Fibroblast of skin of scalp (primary cell): ENCODE measurements at places on chromosomes 1 and 21.
A peak's percentile ranks its signal among the peaks of the same experiment; 100 is the strongest.

DNA sequence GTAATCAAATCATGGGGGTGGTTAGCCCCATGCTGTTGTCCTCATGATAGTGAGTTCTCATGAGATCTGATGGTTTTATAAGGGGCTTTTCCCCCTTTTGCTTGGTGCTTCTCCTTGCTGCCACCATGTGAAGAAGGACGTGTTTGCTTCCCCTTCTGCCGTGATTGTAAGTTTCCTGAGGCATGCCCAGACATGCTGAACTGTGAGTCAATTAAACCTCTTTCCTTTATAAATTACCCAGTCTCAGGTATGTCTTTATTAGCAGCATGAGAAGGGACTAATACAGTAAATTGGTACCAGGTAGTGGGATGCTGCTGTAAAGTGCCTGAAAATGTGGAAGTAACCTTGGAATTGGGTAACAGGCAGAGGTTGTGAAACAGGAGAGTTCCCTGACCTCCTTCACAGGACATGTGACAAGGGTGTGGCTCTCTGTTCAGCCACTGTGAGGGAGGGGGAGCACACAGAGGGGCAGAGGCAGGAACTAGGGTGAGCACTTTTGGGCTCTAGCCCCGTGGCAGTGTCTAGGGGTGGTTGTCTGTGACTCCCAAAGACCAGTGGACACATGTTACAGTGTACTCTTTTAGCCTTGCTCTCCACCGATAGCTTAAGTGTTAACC lies 105.3 kb downstream of the BACH1 start:
- no peak for DNase-seq

DNA sequence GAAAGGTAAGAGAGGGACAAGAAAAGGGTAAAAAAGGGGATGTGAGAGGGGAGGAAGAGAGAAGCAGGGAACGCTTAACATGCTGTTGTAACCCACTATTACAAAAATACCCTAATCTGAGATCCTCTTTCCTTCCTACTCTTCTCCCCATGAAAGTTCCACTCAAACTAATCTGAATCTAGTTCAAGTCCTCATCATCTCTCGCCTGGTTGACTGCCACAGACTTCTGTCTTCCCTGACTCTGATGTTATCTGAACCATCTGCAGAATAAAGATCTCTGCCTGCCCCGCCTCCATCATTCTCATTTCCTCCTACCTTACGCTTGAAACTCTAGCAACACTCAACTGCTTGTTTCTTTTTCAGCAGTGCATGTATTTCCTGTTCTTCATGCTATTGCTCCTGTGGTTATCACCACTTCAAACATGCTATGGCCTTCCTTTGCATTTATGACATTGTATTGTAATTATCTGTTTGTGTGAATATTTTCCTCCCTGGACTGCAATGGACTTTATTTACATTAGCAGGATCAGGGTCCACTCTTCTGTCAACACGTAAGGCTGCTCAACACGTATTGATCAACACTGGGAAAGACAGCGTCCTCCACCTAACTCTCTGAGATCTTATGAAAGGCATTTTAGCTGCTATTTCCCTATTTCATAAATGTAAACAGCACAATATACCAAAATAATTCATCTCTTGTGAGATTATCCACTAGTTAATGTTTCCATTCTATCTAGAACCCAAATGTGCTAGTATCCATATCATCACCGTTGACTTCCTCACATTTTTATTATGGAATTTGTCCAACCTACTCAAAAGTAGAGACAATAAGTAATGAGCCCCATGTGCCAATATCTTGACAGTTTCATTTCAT lies 215.5 kb upstream of the USP25 start:
- DNase-seq = no peak

DNA sequence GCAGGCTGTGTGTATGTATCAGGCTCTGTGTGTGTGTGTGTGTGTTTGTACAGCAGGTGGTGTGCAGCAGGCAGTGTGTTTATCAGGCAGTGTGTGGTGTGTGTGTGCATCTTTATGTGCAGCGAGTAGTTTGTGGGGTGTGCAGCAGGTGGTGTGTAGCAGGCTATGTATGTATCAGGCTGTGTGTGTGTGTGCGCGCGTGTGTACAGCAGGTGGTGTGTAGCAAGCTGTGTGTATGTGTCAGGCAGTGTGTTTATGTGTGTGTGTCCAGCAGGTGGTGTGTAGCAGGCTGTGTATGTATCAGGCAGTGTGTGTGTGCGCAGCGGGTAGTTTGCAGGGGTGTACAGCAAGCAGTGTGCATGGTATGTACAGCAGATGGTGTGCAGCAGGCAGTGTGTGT lies 29.0 kb downstream of the PTPRF start:
- no peak for DNase-seq

DNA sequence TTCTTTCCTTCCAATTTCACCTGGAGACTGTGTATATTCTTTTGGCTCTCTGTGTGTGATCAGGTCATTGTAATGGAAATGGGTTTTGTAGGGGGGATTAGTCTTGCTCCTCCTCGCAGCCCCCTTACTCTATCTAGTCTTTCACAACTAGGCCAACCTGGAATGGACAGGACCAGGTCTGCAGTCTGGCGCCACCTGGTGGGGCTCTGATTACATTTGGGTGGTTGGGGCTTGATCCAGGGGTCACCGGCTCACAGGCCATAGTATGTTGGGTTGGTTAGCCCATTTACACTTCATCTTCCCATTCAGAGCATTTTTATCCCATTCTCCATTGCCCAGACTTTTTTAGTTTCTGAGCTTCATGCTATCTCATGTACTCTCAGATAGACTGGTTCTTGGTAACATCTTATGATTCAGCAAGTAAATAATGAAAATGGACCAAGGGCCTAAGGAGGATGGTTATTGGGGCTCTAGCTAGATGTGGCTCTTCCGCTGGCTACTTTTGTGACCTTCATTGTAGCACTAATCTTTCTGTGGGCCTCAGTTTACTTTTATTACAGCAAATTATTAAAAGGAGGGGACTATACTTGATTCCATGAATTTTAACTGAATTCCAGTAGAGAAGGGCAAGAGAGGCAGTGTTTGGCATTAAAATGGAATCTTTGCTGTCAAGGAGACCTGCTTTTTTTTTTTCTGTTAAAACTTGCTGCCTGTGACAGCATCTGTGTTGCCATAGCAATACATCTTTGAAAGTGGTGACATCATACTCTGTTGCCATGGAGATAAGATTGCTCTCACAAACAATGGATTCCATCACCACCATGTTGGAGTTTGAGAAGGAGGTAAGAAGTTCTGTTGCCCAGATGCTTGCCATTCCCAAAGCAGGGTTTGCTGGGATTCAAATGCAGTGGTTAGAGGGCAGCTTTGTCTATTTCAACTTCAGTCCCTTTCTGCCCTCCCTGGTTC lies 150.1 kb downstream of the PLXNA2 start:
- peak; percentile 46 for DNase-seq

DNA sequence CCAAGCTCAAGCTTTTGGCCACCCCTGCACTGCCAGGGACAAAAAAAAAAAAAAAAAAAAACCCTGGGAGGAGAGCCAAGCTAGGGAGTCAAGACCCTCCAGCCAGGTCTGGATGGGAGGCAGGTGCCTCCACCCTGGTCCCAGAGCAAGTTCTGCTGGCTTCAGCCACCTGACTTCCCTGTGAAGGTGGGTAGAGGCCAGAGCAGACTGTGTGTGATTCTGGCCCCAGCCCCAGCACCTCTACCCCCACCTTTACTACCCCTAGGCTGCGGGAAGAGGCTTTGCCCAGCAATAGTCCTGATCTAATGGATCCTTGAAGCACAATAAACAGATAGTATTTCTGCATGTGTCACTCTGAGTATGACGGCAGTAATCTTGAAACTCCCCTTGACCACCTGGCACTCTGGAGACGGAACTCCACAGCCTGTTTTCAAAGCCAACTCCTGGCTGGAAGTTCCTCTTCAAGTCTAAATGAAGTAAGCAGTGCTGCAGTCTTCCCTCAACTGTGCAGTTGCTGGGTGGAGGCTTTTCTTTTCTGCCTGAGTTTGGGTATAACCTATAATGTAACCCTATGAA lies 9.8 kb downstream of the PDZK1IP1 start:
- no peak for DNase-seq

- DNase-seq = no peak
Observed at GRCh38 chr21:42269386-42269785, 45.8 kb downstream of the TFF3 start.

DNA sequence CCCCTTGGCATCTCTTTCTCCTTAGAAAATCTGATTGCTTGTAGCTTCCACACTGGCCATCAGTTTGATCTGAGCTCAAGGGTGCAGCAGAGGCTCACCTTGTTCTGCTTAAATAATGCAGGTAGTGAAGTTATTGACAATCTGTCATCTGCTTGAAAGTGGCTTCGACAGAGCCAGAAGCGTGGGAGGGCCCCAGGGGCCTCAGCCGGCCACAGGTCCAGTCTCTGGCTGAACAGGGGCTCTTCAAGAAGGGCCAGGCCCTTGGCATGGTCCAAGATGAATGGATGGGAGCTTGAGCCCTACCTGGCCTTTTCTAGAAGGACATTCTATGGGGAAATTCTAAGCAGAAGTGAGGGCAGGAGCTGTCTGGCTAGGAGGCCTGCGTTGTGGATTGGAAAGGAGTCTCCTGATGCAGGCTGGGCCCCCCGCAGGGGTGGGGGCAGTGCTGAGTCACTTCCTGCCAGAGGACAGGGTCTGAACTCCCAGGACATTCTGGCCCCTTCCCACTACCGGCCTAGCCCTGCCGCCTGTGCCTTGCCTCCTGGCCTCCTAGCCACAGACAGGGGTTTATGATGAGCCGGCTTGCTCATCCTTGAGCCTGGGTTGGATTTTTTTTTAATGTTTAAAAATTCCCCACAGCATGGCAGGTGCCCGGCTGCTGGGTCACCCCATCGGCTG lies 162.3 kb upstream of the VAMP3 start:
- no peak for DNase-seq

DNA sequence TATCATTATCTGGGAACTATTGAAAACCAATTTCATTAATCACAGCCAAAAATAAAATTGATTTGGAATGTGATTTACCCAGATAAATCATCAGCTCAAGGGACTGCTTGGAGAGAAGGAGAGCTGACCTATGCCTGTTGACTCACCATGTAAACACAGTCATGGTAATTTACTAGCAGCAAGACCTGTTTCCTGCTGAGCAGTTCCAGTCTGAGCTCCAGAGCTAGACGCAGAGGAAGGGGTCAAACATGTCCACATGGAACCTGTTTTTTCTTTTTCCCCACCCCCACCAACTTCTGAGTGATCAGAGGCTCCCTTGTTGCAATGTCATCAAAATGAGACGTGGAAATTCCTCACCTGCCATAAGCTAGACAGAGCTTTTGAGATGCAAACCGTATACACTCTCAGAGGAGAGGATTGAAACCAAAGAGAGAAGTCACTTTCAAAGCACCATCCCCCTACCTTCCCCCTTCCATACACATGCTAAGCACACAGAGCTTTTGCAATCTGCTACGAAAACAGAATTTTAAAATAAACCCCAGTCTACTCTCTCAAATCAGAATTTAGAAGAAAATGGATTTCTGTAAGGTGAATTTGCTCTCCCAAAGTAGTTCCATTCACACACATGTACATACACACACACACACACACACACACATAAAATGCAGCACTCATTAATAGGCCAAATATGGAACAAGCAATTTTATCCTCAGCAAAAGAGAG lies 55.9 kb upstream of the PTGFRN start:
- DNase-seq = peak; percentile 72

GRCh38 chr1:119806489-119806888 lies 4.8 kb downstream of the REG4 start:
- no peak for DNase-seq

DNA sequence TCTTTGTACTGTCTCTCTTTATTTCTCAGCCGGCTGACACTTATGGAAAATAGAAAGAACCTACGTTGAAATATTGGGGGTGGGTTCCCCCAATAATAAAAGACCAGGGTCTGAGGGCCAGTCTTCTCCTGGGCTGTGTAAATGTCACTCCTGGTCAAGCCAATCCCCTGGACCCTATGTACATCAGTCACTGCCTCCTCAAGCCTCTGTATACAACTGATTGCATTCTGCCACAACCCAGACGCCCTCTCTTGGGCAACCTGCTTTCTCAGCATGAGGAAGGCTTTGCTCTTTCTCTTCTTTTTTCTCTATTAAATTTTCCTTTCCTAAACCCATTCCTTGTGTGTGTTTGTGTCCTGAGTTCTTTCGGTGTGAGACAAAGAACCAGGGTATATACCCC lies 84.1 kb upstream of the SERBP1 start:
- DNase-seq = no peak

DNA sequence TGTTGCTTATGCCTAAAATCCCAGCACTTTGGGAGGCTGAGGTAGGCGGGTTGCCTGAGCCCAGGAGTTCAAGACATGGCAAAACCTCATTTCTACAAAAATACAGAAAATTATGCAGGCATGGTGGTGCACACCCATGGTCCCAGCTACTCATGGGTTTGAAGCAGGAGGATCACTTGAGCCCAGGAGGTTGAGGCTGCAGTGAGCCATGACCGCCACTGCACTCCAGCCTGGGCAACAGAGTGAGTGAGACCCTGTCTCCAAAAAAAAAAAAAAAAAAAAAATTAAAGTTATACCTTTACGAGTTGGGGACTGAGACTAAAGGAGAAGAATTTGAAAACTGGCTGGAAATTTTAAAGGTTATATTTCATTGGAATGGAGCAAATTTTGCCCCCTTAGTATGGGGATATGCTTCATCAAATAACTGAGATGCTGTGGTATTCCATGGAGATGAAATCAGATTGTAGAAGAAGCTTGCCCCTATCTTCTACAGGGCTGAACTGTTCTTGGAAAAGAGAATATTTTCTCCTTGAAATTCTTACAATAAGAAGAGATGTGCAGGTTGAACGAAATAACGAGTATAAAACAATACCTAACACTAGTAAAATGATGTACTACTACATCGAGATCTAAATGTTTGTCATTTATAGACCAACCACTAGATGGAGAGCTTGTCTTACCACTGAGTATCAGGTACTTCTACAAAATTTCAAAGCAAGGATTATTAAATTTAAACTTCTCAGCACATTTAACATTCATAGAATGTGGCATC lies 34.9 kb upstream of the SCYL3 start:
- DNase-seq = peak; percentile 67

DNA sequence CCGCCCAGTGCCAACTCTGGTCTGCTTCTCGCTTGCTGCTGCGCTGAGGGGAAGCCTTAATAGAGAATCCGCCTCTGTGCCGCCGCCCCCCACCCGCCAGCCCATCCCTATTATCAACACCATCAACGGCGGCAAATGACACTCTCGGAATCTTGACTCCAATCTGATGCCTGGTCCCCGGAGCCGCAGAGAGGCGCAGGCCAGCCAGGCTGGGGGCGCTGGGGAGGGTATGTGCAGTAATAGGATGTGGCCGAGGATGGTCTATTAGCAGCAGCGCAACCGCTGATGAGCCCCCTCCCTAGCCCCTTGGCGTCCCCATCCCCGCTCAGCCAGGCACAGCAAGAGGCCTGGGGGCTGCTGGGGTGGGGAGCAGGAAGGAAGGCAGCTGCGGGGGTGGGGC lies 15.1 kb upstream of the DMBX1 start:
- DNase-seq = no peak
